ENCODE measurements at places on chromosomes 2 and 18.

DNA sequence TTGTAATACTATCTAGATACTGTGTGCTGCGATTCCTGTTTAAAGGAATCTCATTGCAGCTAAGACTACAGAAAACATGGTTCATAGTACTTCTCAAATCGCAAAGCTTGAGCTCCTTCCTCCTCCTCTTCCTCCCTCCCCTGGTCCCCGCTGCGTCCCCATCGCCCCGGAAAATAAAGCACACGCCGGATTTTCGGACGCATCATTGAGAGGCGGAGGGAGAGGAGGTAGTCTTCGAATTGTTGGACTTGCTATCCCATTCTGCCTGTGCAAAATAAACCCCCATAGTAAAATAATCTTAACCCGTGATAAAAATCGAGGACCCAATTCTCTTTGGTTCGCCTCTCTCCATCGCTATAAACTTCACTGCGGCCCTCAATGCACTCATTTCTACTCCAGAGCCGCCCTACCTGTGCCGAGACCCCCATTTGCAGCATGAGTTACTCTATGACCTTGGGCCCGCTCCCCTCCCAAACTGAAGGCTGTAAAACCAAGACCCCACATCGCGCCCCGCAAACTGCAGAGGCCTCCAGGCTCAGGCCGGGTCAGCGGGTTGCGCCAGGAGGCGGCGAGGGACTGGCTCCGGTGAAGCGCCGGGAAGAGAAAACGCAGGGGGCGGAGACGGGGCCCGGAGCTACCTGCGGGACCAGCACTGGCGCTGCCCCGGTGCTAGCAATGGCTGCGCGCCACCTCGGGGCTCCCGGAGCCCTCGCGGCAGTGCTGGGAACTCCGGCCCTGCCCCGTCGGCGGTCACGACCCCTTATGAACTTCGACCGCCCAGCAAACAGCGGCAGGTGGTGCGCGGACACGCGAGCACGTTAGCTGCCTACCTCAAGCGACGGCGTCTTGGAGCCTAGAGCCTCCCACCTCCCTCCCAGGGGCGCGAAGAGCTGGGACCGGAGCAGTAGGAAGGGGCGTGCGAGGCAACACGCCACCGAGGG is 649 bp downstream of the ESCO1 start:
- DNase-seq, result no peak

- DNase-seq, result peak; percentile 7
These were observed 128.3 kb downstream of the CYRIA start for GRCh38 chr2:16537347-16537746.

DNA sequence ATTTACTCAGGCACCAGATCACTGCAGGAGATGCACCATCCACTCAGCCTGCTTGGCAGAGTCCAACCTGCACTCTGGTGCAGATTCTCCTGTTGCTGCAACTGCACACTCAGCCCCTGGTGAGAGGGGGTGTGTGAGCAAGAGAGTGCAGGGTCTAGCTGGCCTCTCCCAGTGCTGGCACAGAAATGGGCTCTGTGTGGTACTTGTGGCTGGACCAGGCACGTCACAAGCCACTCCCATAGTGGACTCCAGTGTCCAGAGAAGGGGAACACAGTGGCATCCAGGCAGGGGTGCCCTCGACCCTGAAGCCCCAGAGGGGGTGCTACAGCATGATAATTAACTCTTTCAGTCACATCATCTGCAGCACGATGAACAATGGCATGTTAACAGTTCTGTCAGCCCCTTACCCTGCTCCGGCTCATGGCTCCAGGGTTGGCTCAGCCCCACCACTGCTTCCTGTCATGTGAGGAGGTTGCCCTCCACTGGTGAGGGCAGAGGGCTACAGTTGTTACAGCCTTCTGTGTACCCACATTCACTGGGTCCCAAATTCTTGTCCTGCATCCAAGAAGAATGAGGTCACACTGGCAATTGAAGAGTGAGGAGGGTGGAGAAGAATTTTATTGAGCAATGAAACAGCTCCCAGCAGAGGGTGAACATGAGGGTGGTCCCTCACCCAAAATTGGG is 135.7 kb downstream of the EVA1A start:
- peak; percentile 8 for DNase-seq

- DNase-seq, result no peak
These were observed 289.1 kb downstream of the GULP1 start for GRCh38 chr2:188580738-188581137.

GRCh38 chr2:140895378-140895777 is 1235.4 kb downstream of the LRP1B start:
- no peak for DNase-seq

GRCh38 chr2:3491306-3491705 is 28.0 kb downstream of the ADI1 start:
- no peak for DNase-seq

- no peak for DNase-seq
These were observed 85.9 kb upstream of the RFX8 start for GRCh38 chr2:101560780-101561315.

DNA sequence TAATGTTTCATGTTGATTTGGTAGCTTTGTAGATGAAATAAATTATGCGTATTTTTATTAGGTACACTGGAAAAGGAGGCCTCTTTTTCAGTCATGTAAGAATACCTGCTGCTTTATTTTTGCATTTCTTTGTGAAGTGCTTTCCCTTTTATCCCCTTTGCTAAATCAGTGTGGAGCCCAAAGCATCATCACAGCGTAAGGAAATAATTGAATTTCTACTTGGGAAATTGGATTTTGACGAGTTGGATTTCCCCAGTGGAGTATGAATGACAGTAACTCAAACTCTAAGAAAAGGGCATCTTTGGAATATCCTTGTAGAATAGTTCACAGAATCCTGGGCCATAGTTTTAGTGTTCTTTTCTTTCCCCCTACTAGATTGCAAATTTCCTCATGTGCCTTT is 97.2 kb downstream of the KCNJ3 start:
- DNase-seq, result no peak

- DNase-seq, result no peak
These were observed 145.7 kb upstream of the HDAC4 start for GRCh38 chr2:239546541-239546940.

DNA sequence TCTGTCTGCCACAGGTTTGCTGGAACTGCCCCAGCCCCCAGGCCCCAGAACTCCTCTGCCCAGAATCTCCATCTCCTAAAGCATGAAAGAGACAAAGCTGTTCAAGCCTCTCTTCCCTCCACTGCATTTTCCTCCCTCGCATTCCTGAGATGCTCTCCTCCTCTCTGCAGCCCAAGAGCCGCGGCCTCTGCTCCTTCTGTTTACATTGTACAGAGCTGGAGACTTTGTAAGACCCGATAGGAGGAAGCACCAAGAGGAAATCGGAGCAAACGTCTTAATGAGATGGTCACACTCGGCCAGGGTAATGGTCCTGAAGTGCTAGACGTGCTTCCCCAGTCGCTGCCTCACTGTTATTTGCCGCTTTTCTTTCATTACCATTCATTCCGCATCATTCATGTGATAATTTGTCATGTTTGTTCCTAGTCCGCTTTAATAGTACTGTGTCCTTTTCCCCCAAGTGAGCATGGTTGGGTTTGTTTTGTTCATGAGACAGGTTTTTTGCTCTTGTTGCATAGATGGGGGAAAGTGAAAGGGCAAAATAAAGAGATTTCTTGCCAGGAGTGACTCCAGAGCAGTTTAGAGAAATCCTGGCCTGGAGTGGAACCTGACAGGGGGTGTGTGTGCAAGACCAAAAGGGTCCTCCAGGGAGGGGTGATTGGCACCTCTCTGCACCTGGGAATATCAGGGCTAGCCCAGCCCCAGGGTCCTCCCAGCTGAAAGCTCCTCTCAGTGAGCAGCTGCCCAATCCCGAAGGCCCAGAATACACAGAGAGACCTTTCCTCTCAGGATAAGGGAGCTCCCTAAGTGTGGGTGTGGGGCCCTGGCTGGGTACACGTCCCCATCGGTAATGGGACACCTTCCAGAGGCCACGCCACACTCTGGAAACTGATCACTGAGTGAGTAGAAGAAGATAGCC is 44.9 kb upstream of the ID2 start:
- DNase-seq, result peak; percentile 64

- no peak for DNase-seq
These were observed 219.3 kb downstream of the SPP2 start for GRCh38 chr2:234269769-234270204.

DNA sequence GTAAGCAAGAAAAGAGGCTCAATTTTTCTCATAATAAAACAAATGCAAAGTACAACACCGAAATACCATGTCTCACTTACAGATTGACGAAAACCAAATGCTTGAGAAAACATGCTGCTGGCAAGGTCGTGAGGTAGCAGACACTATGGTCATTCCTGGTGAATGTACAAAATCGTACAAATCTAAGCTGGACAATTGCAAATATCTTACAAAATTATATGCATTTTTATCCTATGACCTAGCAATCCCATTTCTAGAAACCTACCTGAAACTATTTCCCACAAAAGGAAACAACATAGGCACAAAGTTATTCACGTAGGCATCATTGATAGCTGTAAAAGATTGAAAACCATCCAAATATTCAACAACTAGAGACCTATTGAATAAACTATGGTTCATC is 54.0 kb downstream of the SCG2 start:
- peak; percentile 18 for DNase-seq

DNA sequence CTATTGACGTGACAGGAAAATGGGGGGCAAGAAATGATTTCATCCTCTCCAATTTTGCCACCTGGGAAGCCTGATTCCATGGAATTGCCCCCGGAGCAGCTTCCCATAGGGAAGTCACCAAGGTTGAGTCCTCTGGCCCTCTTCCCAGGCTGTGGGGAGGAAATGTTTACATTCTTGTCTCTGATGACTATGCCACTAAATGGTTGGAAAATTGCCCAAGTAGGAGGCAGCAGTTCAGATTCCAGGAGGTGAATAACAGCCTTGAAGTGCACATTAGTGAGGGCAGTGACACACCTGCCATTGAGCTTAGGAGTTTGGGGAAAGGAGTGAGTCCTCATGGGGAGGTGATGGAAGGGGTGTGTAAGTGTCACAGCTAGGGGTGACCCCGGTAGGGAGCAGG is 449.2 kb upstream of the DCC start:
- peak; percentile 16 for DNase-seq

- DNase-seq, result no peak
These were observed 1204.5 kb upstream of the CHAC2 start for GRCh38 chr2:52563151-52563550.

GRCh38 chr2:10318345-10318744 is 15.6 kb downstream of the HPCAL1 start:
- no peak for DNase-seq

GRCh38 chr2:228261546-228261945 is 80.1 kb upstream of the SPHKAP start:
- DNase-seq, result no peak

DNA sequence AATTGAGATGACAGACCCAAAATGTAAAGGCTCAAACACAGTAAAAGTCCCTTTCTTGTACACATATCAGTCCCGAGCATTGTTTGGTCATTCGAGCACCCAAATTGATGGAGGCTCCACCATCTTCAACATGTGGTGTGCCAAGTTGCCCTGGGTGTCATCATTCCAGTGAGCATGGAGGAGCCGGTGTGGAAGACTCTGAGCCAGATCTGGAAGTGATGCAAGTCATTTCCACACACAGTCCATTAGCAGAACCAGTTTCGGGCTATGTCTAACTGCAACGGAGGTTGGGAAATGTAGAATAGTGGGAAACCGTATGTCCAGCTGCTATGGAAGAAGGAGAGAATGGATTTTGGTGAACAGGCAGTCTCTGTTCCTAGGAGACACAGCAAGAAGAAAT is 40.9 kb upstream of the BZW1 start:
- DNase-seq, result no peak

GRCh38 chr2:116952254-116952653 is 862.2 kb upstream of the DDX18 start:
- no peak for DNase-seq

DNA sequence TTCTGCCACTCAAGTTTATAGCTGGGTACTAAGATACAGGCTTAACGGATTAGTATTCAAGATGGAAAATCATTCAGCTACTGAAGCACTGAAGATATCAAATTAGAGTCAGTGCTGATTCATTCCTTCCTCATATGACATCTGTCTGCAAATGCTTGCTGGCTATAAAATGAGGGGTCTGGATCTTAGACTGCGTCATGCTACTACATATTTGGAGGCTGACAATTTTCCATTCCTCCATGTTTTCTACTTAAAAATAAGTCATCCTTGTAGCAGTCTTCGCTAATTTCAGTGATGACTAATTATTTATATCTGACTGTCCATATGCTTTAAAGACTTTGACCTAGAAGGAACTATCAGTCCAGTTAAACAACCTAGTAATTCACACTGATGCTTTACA is 233.4 kb downstream of the RIT2 start:
- DNase-seq, result no peak

GRCh38 chr2:69470911-69471310 is 33.7 kb upstream of the NFU1 start:
- DNase-seq, result no peak

DNA sequence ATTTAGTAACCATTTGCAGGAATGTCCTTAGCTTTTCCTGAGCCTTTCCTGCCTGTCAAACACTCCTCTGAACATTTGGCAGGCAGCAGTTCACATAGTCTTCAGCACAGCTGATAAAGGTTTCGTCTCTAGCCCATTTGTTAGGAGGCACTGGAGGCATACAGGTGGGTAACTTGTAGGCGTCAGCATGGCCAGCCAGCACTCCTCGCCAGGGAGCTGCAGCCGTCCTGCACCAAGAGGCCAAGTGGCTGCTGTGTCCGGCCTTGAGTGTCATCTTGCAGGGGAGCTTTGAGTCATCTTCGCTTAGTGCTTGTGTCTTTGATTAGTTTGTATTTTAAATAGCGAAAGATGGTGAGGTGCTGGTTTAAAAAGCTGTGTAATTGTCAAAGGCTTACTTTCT is 120.3 kb upstream of the NFATC1 start:
- DNase-seq, result no peak

GRCh38 chr2:36356990-36357846 is 1.6 kb downstream of the CRIM1 start:
- peak; percentile 78 for DNase-seq

DNA sequence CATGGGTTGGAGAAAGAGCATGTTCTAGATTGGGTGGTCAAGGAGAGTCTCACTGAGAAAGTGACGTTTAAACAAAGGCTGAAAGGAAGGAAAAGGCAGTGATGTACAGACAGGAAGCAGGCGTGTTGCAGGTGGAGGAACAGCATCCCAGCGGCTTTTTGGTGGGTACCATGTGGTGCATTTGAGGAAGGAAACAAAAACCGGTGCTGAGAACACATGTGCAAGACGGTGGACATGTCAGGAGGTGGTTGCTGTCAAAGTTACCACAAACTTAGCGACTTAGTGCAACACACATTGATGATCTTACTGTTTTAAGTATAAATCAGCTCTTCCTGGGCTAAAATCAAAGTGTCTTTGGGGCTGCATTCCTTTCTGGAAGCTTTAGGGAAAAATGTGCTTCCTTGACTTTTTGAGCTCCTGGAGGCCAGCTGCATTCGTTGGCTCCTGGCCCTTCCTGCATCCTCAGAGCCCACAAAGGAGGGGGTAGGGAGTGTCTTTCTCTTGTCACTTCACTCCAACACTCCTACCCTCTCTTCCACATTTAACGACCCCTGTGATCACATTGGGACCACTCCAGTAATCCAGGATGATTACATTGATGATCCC is 380.6 kb downstream of the FBXO15 start:
- DNase-seq, result no peak

GRCh38 chr18:9737006-9737405 is 28.9 kb downstream of the RAB31 start:
- DNase-seq, result no peak

- no peak for DNase-seq
These were observed 71.7 kb downstream of the LIMS1 start for GRCh38 chr2:108605947-108606346.

GRCh38 chr18:213966-214365 is 53.9 kb downstream of the THOC1 start:
- no peak for DNase-seq

- DNase-seq, result no peak
These were observed 150.3 kb upstream of the ST6GAL2 start for GRCh38 chr2:107036293-107036692.

- DNase-seq, result no peak
These were observed 11.9 kb downstream of the GAL3ST2 start for GRCh38 chr2:241788572-241788971.

GRCh38 chr18:47594621-47595086 is 335.8 kb downstream of the SMAD2 start:
- no peak for DNase-seq
